Upper lobe of right lung (tissue), 1 donor: ENCODE measurements at places on chromosomes 2 and 18. TPM values are rescaled to one million over a fixed set of nuclear protein-coding genes. Genes with fewer than 3 reads are reported as not detected.

GRCh38 chr18:50119296-50119695 lies 75.7 kb downstream of the MYO5B start:
- H3K27ac ChIP-seq, result no peak overlapping the region
- H3K27me3 ChIP-seq, result no peaks in the 10 kb centered on the region
- peaks cover 12% of the 10 kb centered on the region for H3K4me1 ChIP-seq
- H3K4me3 ChIP-seq, result no peak overlapping the region

DNA sequence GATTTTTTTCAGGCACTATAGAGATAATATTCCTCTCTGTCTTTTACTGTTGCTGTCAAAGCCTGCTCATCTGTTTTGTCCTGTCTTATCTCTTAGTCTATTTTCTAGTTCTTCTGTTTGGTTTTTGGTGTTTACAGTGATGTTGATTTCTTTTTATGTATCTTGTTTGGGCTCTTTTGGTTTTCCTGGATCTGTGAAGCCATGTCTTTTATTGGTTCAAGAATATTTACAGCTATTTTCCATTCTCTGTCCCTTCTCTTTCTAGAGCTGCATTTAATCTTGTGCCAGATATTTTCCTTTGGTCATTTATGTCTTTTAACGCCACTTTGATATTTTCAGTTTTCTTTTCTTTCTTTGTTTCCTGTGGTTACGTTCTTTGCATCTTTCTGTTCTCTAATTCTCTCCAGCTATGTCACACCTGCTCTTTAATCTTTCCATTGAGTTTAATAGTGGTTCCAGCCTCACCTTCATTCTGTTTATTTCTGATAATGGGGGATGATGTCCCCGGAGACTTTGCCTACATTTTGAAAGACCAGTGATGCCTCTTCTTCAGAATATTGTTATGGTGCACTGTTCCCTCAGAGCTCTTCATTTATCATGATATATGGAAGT lies 32.0 kb downstream of the SMCHD1 start:
- no peak overlapping the region for H3K4me3 ChIP-seq
- DNase-seq, result no peak
- peaks cover 8% of the 10 kb centered on the region for H3K4me1 ChIP-seq

- peak; percentile 29 for DNase-seq
- H3K27ac ChIP-seq, result no peak overlapping the region
- H3K4me3 ChIP-seq, result no peak overlapping the region
- H3K4me1 ChIP-seq, result peaks cover 37% of the 10 kb centered on the region
These were observed 46.7 kb downstream of the LDLRAD4 start for GRCh38 chr18:13265008-13265910.

DNA sequence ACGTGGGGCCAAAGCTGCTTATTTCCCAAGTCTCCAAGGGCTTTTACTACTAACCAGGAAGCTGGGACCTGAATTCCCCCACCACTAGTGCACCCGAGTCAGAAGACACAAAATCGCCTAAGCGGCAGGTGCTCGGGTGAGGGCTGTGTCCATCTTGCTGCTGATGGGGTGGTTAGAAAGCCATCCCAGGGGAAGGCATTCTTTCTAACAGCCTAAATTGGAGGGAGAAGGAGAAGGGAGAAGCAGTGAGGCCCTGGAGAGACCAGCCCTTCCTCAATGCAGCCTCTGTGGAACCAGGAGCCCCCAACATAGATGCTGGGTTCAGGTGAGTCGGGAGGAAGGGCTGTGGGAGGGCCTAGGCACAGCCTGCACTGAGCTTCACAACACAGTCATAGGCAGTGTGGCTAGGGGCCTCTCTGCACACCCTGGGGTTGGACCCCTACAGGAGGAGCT lies 1.9 kb upstream of the PROM2 start:
- no peaks in the 10 kb centered on the region for H3K27me3 ChIP-seq
- H3K4me3 ChIP-seq, result no peak overlapping the region
- H3K36me3 ChIP-seq, result no peaks in the 10 kb centered on the region
- no peak overlapping the region for H3K27ac ChIP-seq
- no peaks in the 10 kb centered on the region for H3K4me1 ChIP-seq

- no peak for DNase-seq
- H3K4me3 ChIP-seq, result no peak overlapping the region
- no peaks in the 10 kb centered on the region for H3K4me1 ChIP-seq
- peaks cover 71% of the 10 kb centered on the region for H3K36me3 ChIP-seq
- no peak overlapping the region for H3K27ac ChIP-seq
These were observed 8.9 kb upstream of the IL1RL2 start for GRCh38 chr2:102177814-102178478.

The AUP1 gene
- 119 TPM for total RNA-seq

The SPEG gene
- 5.6 TPM for total RNA-seq
